ENCODE measurements at places on chromosomes 3 and 15.
A peak's percentile ranks its signal among the peaks of the same experiment; 100 is the strongest.

DNA sequence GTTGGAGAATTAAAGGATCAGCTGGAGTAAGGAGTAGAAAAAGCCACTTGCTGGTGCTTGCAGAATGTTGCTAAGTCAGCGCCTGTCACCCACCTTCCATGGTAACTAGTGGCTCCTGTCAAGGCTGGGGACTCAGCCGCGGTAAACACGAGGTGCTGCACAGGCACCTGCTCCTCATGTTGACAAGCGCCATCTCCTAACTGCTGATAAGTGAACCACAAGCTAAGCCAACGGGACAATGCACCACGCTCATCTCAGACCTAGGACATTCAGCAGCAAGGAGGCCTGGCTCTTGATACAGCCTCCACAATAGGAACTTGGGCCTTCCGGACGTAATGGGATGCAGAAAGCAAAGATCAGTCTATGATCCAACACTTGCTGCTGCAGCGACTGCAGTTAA is 264.4 kb downstream of the OCA2 start:
- DNase-seq = no peak

DNA sequence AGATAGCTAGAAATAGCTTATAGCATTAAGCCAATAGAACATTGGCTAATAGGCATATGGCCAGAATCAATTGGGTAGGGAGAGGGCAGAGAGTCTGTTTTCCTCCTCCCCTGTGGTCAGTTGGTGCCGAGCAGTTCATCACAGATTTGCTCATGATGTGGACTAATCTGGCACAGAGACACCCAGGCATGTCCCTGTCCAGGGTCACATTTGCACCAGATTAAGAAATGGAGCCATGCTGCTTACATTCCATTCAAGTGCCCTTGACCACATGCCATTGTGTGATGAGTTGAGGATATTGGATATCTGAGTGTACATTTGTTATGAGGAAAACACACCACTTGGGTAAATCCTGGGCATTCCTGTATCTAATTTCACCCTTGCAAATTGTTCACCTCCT is 53.4 kb downstream of the USP13 start:
- DNase-seq = no peak

- no peak for DNase-seq
These were observed 59.0 kb upstream of the PRR23E start for GRCh38 chr3:127133971-127134370.

- DNase-seq = no peak
These were observed 225.1 kb downstream of the UACA start for GRCh38 chr15:70538278-70538677.

DNA sequence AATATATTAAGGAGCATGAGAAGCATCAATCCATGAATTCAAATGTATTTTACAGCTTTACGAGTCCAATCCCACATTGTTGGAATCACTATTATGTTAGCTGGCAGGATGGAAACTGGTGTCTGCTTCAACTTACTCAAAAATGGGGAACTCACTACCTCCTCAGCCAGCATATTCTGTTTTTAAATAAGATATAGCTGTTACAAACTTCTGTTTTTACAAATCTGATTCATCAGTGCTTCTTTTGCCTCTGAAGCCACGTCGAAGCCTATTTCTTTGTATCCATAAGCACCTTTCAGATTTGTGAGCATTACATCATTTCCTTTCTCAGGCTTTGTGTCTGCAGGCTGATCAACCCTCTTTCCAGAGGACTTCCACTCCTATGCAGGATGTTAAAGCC is 105.9 kb downstream of the TPRG1 start:
- DNase-seq = no peak

DNA sequence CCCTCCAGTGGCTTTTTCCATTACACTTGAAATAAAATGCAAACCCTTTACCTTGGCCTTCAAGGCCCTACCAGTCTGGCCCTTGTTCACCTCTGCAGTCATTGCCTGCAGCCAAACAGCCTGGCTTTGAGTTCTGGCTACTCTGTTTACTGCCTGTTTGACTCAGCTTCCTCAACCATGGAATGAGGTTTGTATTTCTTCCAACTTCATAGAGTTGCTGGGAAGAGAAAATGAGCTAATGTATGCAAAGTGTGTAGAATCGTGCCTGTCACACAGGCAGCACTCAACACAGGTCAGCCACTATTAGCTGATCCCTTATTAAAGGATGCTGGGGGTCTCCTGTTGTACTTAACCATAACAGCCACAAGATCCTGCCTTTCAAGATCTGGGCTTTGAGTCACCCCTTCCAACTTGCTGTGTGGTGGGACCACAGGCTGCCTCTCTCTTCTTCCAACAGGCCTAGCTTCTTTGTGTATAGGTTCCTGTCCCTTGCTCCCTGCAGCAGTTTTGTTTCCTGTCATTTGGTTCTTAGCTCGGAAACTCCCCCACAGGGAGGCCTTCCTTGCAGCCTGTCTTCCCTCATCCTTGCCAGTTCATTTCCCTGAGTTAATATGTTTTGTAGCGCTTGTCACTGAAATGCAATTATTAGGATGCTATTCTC is 6.4 kb downstream of the MED12L start:
- no peak for DNase-seq

DNA sequence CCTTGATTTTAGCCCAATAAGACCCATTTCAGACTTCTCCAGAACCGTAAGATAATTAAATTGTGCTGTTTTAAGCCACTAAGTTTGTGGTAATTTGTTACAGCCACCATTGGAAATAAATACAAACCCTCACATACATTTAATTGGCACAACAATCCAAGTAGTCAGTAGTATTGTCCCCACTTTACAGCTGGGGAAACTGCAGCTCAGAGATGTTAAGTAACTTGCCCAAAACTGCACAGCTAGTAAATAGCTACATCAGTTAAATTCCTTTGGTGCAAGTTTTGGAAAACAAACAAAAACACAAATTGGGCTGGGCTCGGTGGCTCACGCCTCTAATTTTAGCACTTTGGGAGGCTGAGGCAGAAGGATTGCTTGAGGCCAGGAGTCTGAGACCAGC is 13.3 kb upstream of the IREB2 start:
- DNase-seq = no peak

- DNase-seq = no peak
These were observed 263 bp downstream of the ST8SIA2 start for GRCh38 chr15:92393980-92394308.

GRCh38 chr15:100125401-100126191 is 216.2 kb downstream of the ADAMTS17 start:
- no peak for DNase-seq

GRCh38 chr15:30063835-30064546 is 18.8 kb upstream of the GOLGA8J start:
- DNase-seq = no peak

DNA sequence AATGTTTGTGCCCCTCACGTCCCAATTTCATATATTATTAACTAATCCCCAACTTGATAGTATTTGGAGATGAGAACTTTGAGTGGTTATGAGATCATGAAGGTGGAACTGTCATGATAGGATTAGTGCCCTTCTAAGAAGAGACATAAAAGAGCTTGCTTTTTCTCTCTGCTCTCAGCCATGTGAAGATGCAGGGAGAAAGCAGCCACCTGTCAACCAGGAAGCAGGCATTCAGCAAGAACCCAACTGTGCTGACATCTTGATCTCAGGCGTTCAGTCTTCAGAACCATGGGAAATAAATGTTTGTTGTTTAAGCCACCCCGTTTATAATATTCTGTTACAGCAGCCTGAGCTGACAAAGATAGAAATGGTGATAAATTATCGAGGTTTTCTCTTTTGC is 278.7 kb upstream of the KCNMB2 start:
- no peak for DNase-seq

DNA sequence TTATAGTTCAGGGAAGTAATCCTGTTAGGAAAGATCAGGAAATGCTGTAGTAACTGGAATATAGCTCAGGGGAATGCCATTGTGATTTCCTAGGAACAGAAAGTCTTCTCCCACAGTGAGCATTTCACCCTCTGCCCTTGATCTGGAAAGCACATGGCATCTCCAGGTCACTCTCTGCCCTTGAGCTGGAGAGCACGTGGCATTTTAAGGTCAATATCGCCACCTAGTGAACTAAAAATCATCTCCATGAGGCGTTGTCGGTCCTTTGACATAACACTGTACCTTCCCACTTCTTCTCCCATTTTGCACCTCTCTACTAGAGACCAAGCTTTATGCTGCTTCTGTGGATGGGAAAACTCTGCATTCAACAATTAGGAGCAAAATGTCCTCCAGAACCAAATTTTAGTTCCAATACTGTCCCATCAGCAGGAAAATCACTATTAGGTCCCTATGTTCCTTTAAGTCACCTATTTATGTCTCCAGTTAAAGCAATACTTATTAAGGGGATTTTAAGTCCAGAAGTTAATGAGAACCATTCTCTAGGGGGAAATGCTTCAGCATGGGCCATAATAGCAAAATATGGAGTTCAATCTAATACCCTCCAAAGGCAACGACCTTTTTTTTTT is 54.7 kb upstream of the GK5 start:
- DNase-seq = peak; percentile 54

DNA sequence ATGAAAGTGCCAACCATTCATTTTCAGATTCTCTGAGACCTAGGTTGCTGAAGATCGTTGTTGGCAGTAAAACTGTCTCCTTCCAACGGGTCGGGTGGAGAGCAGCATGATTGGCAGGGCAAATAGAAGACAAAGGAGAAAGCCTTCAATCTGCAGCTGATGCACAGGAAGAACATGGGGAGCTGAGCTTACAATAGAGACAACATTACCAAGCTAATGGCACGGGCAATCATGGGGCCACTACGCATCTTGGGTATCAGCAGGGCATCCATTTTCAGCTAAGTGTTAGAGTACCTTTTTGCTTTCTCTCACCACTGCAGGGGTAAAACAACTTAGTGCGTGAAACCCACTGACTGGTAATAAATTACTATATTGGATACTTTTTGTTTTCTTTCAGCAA is 114.8 kb downstream of the WDR72 start:
- no peak for DNase-seq

- DNase-seq = no peak
These were observed 307.2 kb downstream of the KCNH8 start for GRCh38 chr3:19455546-19455945.

DNA sequence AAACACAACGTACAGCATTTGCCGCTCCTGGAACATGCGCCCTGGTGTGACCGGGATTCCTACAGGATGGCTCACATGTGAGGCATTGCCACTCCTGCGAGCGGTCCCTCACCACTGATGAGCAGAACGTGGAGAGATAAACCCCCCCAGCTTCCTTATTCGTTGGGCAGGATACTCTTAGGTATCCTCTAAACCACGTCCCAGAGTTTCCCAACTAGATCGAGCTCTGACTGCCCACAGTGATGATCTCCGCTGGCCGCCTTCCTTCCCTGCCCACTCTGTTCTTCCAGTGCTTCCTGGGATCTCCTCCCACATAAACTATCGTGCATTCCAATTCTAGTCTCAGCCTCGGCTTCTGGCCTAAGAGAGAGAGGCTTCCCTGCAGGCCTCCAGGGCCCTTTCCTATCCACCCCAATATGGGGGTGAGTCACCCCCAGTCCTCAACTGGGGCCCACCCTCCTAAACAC is 91.8 kb downstream of the TOP2B start:
- DNase-seq = no peak
